ENCODE measurements at places on chromosomes 2 and 18.

DNA sequence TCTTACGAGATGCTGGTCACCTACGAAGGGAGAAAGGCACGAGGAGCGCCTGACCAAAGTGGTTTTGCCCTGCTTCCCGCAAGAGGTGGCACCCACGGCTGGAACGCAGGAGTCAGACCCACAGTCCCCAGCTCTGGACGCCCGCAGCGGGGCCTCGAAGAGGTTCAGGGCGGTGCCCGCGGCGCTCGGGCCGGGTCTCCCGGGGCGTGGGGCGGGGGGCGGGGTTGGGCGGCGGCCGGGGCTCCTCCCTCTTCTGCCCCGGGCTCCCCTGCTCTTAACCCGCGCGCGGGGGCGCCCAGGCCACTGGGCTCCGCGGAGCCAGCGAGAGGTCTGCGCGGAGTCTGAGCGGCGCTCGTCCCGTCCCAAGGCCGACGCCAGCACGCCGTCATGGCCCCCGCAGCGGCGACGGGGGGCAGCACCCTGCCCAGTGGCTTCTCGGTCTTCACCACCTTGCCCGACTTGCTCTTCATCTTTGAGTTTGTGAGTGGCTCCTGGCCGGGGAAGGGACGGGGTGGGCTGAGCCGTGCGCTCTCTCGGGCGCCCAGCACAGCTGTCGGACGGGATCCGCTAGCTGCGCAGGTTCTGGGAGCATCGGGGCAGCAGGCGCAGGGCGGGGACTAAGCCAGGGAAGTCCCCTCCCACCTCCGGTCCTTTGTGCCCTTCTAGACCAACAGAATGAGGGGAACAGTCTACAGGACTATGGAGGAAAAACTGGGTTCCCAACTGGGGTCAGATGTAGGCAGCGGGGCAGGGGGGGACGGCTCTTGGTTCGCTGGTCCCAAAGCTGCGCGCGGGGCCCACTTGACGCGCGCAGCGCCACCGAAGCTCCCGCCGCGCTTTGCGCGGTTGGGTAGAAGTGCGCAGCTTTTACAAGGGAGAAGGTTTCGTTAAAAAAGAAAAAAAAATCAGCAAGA is at the start of gene MAL:
Gene MAL, plus strand, starts transcription at position 303 of the 914 bp plus-strand sequence. Its CDS starts 85 bp downstream, at position 388.
- DNase-seq = no peak

GRCh38 chr18:79797518-79798345 is at the start of gene KCNG2:
Gene KCNG2, plus strand, starts transcription at chr18:79797938. Its CDS starts 65,730 bp downstream, at chr18:79863668.
- no peak for DNase-seq

DNA sequence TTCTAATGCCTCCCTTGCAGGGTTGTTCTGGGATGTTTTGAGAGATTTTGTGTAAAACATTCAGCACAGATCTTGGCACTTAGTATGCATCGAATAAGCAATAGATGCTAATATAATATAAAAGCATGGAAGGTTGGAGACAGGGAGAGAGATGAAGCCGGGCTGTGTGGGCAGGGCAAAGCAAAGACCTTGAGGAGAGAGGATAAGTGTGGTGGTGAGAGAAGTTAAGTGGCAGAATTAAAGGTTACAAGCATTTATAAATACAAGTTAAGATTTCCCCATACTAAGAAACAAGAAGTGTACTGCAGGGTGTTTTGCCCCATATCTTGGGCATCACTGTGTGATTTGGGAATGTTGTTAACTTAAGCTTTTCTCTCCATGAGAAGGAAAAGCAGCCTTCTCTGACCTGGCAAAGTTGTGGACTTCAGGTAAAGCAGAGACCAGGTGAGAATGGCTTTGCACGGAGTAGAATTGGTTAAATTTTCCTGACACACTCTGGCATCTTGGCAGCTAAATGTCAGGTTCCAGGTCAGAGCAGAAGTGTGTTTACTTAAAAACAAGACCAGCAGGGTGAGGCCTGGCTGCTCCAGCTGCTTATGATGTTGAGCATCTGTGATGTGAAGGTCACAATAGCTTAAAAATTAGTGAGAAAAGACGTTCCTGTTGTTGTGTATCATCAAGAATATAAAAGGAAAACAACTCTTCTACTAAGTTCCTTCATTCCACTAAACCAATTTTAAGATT is 288.5 kb upstream of the HNMT start:
- DNase-seq = no peak

DNA sequence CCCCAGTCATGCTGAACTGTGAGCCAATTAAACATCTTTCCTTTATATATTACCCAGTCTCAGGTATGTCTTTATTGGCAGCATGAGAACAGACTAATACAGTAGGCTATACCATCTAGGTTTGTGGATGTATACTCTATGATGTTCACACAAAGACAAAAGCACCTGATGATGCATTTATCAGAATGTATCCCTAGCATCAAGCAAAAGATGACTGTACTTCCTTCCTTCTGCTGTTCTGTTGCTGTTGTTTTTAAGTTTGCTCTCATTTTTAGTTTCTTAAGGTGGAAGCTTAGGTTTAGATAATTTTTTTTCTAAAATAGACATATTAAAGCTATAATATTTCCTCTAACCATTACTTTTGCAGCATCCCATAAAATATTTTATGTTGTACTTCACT is 12.4 kb downstream of the ZSCAN30 start:
- DNase-seq = no peak

GRCh38 chr18:7937268-7937667 is 370.2 kb downstream of the PTPRM start:
- DNase-seq = no peak

- DNase-seq = peak; percentile 81
These were observed 61.8 kb upstream of the GPR45 start for GRCh38 chr2:105179469-105180372.

- DNase-seq = no peak
These were observed 125.9 kb downstream of the MSH2 start for GRCh38 chr2:47528874-47529273.

DNA sequence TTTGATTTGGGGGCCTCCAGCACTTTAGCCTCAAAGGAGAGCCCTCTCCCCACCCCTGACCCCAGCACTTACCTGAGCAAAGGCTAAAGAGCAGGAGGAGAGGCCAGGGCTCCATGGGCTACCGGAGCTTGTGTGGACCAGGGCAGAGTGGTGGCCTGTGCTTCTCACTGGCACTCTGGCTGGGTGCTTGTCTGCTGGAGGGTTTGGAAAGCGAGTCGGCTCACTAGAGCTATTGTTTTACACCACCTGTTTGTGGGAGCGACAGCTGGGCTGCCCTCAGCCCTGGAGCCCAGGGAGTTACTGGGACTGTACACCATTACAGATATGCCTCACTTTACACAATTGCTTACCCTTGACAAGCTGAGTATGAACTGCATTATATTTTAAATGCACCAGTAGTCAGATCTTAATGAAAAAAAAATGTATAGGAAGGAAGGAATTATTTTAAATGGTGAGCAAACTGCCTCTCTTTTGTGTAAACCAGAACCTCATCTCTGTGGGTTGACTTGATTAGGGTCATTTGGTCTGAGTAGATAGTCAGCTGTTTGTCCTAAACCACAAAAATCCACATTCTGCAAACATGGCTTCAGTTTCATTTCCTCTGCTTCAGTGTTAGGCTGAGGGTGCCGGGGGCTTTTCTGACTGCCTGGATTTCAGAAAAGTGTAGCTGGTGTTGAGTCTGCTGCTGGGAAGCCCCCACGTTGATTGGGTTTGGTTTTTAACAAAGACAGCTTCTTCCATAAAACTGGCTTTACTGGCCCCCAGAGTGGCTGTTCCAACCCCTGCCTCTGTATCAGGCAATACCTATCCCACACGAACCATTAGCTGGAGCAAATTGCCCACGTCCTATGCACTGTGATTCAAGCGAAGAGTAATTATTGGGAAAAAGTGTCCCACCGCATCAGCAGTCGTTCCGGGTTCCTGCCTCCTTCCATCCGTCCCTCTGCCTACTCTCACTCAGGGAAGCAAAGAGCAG is at the start of gene CHRNA1:
Gene CHRNA1, minus strand, starts transcription at position 193 of the 976 bp plus-strand sequence. Its CDS starts 78 bp downstream, at position 115.
- peak; percentile 38 for DNase-seq

- no peak for DNase-seq
These were observed 1523.7 kb upstream of the ACVR2A start for GRCh38 chr2:146321175-146321574.

DNA sequence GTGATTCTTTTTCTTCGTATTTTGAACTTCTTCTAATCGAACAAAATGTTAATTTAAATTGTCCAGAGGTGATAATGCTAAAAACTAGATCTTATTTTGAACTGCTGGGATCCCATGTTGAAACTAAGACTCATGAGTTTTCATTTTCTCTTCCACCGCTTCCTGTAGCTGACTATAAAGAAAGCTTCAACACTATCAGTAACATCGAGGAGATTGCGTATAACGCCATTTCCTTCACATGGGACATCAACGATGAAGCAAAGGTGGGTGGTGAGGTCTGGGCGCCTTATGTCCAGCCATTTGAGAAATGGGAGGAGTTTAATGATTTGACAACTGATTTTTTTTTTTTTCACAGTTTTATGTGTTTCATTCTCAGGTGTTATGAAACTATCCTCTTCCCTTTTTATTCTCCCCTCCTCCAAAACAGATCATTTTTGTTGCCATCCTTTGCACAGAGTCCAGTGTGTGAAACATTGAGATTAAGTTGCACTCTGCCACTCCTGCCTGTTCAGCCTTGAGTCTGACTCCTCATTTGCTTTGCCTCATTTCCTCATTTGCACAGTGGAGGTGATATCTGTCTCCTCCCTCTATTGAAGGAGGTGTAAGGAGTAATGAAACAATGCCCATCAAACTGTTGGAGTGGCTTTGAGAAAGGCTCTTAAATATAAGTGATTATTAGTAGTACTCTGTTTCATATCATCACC is 13.8 kb downstream of the GRHL1 start:
- DNase-seq = no peak

- no peak for DNase-seq
These were observed 14.6 kb upstream of the KIDINS220 start for GRCh38 chr2:8851811-8852560.

GRCh38 chr18:2654928-2655177 is 673 bp upstream of the SMCHD1 start:
- DNase-seq = no peak

GRCh38 chr18:21331065-21331464 is 89.0 kb downstream of the GREB1L start:
- DNase-seq = no peak

DNA sequence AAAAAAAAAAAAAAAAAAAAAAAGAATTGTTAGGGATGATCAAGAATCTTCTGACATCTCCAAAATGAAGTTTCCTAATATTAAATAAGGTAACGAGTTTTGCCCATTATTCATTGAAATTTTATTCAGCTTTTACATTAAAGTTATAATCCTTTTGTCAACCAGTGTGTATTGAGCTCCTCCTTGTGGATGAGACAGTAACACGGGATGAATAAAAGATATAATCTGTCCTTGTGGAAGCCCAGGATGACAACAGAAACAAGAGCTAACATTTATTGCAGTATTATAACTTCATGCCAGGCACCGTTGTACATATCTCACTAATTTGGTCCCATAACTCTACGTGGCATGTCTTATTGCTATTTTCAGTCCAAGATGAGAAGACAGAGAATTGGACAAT is 33.4 kb upstream of the SERPINB7 start:
- peak; percentile 0 for DNase-seq

GRCh38 chr2:30865243-30865642 is 58.0 kb upstream of the CAPN13 start:
- DNase-seq = no peak

- DNase-seq = no peak
These were observed 36.3 kb downstream of the VWA3B start for GRCh38 chr2:98123286-98123685.

GRCh38 chr18:9575558-9575957 is 38.8 kb downstream of the PPP4R1 start:
- peak; percentile 88 for DNase-seq
